ENCODE measurements at places on chromosomes 16 and 17.

DNA sequence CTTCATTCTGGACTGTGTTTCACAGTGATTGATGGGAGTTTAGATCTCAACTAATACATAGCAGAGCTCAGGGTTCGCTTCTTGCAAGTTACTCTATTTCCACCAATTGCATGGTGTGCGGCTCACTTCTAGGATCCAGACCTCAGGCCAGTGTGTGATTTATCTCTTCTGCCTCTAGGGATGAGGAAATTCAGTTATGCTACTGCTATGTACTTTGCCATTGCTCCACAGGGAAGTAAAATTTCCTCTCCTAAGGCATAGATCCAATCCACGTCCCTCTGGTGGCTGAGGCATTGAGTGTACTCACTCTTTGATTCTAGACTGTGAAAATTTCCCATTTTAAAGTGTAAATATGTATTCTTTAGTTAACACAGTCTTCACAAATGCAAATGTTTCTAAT is 214.1 kb downstream of the HS3ST3B1 start:
- DNase-seq, result no peak

GRCh38 chr16:55976815-55977214 is 101.6 kb upstream of the CES5A start:
- DNase-seq, result no peak

DNA sequence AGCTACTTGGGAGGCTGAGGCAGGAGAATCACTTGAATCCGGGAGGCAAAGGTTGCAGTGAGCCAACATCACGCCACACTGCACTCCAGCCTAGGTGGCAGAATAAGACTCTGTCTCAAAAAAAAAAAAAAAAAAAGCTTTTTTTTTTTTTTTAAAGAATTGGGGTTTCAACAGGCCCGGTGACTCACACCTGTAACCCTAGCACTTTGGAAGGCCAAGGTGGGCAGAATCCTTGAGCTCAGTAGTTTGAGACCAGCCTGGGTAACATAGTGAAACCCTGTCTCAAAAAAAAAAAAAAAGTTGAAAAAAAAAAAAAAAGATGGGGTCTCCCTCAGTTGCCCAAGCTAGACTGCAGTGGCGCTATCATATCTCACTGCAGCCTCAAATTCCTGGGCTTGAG is 6.6 kb upstream of the HEXIM2 start:
- no peak for DNase-seq

DNA sequence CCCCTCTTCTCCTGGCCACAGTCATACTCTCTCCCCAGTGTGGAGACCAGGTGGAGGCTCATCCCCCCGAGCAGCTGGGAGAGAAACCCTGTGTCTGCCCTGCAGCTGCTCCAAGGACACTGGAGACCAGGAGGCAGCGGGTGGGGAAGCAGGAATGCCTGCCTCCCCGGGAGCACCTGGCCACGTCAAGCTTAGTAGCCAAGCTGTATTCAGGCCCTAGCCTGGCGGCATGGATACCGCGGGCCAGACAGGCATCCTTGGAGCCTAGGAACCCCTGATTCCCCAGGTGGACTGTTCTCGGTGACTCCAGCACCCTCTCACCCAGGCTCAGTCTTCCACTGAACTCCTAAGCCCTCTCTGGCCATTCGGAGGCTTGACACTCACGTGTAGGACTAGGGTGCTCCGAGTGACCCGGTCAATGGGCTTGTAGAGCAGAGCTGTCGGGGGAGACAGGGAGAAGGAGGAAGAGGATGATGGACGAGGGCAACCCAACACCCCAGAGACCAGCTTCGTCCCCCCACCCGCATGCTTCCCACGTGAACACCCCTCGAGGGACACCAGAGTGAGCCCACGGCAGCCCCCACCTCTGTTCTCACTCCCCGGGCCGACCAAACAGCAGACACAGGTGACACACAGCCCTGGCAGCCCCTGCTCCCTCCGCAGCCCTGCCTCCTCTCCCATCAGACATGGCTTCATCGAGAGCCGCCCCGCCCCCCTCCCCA is 76.5 kb downstream of the TIMM22 start:
- DNase-seq, result no peak

- DNase-seq, result no peak
Measured at GRCh38 chr17:37025847-37026530, 77.2 kb downstream of the AATF start.

DNA sequence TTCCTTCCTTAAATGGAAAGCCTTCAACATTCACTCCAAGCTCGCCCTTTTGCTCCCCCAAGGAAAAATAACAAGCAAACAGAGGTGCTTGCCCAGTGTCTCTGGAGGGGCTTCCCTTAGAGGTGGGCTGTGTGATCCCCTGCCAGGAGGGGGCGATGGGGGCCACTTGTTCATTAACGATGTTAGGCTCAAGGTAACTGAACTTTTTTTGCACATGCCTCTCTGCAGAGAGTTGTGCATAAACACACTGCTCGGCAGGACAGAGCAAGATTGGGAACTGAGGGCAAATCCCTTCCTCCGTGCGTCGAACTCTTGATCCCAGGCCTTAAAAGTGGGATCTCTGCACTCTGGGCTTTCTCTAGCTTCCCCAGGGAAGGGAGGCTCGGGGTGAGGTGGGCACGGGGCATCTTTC is 15.5 kb upstream of the NAGLU start:
- no peak for DNase-seq

GRCh38 chr16:84136331-84137125 is 8.4 kb downstream of the HSDL1 start:
- DNase-seq, result no peak

GRCh38 chr16:20906341-20907255 is 6.0 kb downstream of the LYRM1 start:
- no peak for DNase-seq

GRCh38 chr16:10671729-10672128 is 23.0 kb downstream of the TEKT5 start:
- DNase-seq, result no peak

DNA sequence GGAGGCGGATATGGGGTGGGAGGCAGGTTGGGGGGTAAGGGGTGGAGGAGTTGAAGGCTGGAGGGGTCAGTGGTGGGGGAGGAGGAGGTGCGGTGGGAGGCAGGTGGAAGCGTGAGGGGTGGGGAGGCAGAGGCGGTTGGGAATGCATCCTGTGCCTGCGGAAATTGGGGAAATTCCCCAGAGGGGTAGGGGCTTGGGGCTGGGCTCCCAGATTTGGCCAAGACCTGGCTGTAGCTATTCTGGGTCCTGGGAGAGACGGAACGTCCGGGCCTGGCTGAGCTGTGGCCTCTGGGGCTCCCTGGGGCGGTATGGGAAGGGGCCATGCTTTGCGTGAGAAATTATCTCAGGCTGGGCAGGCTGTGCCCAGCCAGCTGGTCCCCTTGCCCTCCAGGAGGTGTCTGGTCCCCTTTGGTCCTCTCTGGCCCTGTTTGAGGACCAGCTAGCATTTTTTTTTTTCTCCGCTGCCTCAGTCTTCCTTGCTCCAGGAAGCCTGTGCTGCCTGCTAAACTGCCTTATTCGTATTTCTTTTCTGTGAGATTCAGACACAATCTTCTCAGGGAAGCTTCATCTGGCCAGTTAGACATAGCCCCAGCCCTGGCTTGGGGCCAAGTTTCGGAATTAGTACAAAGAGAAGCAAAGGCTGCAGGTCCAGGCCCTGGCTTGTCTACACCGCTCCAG is 7.3 kb upstream of the TRPV2 start:
- DNase-seq, result no peak

DNA sequence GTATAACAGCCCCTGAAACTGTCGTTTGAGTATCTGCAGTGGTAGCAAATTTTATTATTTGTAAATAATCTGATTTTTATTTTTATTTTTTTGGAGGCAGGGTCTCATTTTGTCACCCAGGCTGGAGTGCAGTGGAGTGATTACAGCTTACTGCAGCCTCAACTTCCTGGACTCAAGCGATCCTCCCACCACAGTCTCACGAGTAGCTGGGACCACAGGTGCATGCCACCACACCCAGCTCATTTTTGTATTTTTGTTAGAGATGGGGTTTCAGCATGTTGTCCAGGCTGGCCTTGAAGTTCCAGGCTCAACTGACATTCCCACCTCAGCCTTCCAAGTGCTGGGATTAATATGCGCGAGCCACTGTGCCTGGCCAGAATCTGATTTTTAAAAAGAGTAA is 2.8 kb downstream of the NDEL1 start:
- no peak for DNase-seq

GRCh38 chr16:67257486-67258160 is 8.8 kb downstream of the SLC9A5 start:
- no peak for DNase-seq

DNA sequence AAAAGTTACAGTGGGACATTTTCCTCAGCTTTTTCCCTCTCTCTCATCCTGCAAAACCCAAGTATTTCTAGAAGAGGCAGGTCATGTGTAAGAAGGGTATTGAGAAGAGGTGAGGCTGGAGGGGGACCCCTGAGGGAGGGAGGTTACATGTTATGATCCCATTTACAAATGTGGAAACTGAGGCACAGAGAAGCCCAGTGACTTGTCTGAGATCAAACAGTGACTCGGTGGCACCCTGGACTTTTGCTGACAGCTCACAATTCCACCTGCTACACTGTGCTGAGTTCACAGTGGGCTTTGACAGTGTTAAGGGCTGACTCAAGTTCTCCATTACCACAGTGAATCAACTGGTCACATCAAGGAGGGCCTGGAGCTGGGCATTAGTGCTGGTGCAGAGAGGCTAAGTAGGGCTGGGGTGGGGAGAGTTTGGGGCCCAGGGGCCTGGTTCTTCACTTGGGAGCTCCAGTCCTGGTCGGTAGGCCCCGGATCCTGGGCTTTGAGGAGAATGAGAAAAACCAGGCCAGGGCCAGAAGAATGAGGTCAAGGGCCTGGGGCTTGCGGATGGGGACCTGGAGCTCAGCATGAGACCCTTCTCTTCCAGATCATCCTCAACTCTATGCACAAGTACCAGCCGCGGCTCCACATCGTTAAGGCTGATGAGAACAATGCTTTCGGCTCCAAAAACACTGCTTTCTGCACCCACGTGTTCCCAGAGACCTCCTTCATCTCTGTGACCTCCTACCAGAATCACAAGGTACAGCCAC is 26.0 kb downstream of the TBX4 start:
- DNase-seq, result no peak

DNA sequence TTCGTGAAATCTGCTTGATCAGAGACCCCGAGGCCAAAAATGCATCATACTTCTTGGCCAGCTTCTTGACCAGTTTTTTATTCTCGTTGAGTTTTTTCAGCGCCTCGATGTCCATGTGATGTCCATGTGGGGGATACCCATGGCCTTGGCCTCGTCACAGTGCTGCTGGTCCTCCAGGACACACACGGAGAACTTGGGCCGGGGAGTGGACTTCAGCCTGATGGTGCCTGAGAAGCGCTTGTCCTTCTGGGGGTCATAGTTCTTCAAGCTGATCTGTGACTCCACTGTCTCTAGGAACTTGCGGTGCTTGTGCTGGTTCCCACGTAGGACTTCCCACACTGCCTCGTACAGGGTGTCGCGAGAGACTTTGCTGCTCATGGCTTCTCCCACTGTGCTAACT is 16.7 kb downstream of the COX4I1 start:
- DNase-seq, result no peak

DNA sequence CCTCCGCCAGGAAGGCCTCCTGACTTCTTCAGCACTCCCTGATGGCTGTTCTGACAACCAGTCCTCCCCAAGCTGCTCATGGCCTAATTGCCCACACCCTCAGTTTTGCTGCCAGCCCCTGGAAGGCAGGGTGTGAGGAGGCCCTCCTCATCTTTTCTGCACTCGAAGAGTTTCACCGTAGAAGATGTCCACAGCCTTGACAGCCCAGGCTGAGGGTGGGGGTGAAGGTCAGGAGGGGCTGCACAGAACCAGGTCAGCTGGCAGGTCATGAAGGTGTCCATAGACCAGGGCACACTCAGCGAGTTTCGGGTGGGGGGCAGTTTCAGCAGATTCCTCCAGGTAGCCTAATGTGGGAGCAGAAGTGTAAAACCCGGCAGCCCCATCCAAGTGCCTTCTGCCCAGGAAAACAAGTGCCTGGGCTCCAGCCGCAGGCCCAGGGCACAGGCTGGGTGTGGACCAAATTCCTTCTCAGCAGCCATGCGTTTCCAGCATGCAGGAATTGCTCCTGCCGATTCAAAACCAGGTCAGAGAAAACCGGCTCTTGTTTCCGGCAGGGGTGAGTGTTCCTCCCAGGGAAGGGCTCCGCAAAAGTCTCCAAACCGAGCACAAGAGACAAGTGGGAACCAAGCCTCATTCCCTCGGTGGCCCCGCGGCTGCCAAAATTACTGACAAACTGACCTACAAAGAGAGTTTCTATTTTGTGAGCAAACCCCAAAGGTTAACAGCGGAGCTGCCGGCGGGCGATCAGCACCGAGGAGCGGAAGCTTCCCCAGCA is 228.8 kb downstream of the C16orf78 start:
- DNase-seq, result peak; percentile 67

DNA sequence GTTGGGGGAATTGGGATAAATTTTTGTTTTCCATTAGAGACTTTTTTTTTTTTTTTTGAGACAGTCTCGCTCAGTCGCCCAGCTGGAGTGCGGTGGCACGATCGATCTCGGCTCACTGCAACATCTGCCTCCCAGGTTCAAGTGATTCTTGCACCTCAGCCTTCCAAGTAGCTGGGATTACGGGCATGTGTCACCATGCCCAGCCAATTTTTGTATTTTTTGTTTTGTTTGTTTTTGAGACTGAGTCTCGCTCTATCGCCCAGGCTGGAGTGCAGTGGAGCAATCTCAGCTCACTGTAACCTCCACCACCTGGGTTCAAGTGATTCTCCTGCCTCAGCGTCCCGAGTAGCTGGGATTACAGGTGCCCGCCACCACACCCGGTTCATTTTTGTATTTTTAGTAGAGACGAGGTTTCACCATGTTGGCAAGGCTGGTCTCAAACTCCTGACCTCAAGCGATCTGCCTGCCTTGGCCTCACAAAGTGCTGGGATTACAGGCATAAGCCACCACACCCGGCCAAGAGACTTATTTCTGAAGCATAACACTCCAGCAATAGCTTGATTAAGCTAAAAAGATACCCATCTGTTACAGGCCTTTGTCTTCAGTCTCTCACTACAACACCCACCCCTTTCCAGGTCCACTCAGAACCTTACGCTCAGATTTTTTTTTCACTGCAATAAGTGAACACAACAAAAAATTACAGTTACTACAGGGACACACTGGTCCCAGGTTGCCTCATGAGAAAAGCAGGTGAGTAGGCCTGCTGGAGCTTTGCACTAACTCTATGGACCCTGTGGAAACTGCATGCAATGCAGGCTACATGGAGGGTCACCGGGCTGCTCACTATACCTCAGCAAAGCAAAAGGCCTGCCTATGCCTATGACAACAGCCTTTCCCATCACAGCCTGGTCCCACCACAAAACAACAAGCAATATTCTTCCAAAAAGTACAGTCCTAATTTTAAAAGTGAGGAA is 34.6 kb downstream of the KANSL1 start:
- no peak for DNase-seq

DNA sequence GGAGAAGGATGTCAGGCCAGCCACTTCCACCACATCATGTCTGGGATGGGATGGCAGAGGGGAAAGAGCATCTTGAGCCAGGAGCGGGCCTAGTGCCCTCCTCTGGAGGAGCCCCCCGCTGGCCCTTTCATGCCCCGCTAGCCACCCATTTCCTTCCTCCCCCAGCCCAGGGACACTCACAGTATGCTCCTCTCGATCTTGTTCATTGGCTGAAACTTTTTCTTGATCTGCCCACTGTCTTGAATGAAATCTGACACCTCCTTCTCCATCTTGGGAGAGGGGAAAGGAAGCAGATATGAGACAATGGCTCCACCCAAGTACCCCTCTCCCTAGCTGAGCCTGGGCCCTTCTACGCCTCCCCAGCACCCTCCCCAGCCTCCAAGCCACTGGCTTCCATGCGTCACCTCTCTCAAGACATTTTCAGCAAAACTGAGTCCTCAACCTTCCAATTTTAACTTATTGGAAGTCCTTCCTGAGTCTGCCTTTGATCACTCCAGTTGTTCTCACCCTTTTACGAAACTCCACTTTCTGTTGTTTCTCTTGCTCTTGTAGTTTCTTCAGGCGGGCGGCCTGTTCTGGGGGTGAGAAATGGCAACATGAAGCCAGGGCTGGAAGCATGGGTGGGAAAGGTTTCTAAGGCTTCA is 7.2 kb downstream of the SPAG7 start:
- DNase-seq, result no peak
